ENCODE measurements at places on chromosomes 12 and 14.

GRCh38 chr14:85686908-85687307, 157.0 kb downstream of the FLRT2 start:
- no peak for DNase-seq
- H3K36me3 ChIP-seq: no peaks in the 10 kb centered on the region
- H3K4me1 ChIP-seq: no peaks in the 10 kb centered on the region
- H3K27me3 ChIP-seq: no peaks in the 10 kb centered on the region
- H3K27ac ChIP-seq: no peak overlapping the region
- no peak overlapping the region for H3K4me3 ChIP-seq

DNA sequence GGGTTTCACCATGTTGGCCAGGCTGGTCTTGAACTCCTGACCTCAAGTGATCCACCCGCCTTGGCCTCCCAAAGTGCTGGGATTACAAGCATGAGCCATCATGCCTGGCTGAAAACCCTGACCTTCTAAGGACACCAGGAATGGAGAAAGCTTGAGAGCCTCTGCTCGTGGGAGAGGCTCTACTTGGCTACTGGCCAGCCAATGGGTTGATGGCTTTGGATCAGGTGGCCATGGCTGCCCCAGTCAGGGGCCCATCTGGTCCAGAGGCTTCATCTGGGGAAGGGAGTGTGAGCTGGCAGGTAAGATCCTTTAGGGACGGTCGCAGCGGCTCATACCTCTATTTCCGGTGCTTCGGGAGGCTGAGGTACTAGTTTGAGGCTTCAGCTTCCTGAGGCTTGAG, 42.5 kb upstream of the PPP1CC start:
- H3K4me1 ChIP-seq: no peaks in the 10 kb centered on the region
- no peak for DNase-seq
- H3K36me3 ChIP-seq: no peaks in the 10 kb centered on the region
- no peak overlapping the region for H3K27ac ChIP-seq
- no peaks in the 10 kb centered on the region for H3K27me3 ChIP-seq
- no peak overlapping the region for H3K4me3 ChIP-seq

DNA sequence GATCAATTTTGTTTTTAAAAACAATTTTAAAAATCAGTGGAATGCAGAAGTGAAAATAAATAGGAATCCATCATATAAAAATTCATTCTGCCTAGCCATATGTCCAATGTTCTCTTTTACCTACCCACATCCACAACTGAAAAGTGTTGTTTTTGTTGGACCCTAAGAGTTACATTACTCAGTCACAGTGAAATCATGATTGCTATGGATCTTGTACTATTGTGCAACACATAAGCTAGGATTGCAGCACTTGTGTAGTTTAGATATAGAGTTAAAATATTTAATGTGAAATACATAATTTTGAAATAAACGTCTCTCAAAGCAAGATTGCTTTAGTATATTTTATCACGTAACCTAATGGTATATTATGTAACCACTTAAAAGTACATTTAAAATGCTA, 213.3 kb upstream of the CLEC14A start:
- no peak for DNase-seq
- H3K27me3 ChIP-seq: no peaks in the 10 kb centered on the region
- no peaks in the 10 kb centered on the region for H3K36me3 ChIP-seq
- no peak overlapping the region for H3K4me3 ChIP-seq
- no peak overlapping the region for H3K27ac ChIP-seq

- no peak overlapping the region for H3K4me3 ChIP-seq
- no peaks in the 10 kb centered on the region for H3K27me3 ChIP-seq
- no peaks in the 10 kb centered on the region for H3K36me3 ChIP-seq
- DNase-seq: no peak
- H3K27ac ChIP-seq: no peak overlapping the region
Observed at GRCh38 chr12:83896416-83896815, 1016.2 kb downstream of the SLC6A15 start.

Measured in esophagus squamous epithelium (tissue), 5 donors.